ENCODE measurements at places on chromosomes 2 and 18.

DNA sequence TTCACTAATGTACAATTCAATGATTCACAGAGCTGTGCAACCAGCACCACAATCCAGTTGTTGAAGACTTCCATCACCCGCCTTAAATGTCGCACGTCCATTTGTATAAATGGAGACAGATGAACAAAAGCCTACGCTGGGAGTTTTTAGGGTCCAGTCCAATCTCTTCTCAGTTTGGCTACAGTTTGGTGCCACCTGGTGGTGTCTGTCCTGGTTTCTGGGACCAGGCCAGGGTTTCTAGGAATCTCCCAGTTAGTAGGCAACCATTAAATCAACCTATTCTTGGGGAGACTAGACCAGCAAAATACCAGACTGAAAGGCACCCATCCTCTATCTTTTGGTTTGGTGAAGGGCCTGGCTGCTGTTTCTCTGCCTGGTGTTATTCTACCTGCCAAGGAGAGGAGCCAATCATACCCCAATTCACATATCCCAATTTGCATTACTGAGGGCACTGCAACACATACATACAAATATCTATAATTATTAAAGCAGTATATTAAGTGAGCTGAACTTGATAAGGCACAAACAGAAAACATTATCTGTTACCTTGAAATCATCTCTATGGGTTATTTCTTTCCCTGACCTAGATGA, 3.2 kb upstream of the DDX1 start:
- peak; percentile 65 for DNase-seq

DNA sequence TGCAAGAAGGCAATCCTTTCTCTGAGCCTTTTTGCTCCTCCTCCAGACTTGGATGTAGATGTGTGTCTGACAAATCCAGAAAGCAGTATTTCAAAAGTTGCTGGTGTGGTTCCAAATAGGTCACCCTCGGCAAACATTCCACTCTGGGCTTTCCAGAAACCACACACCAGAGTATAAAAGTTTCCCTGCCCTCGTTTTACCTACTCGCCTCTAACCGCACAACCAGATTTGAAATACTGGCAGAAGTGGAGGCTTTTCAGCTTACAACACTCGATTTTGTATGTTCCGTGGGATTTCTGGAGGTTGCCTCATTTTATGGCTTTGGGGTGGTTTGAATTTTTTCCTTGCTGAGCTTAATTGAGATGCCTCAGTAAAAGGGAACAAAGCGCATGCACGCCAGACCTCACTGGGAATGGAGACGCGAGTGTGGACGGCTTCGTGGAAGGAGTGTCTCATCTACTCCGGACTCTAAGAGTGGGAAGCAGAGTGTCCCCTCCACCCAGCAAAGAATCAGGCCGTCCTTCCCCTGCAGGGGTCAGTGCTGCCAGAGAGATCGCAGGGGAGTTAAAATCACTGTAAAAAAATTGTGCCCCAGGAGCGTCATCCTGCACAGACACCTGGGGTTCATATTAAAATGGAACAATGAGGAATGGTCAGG, 44.0 kb upstream of the RPL31 start:
- DNase-seq = no peak

DNA sequence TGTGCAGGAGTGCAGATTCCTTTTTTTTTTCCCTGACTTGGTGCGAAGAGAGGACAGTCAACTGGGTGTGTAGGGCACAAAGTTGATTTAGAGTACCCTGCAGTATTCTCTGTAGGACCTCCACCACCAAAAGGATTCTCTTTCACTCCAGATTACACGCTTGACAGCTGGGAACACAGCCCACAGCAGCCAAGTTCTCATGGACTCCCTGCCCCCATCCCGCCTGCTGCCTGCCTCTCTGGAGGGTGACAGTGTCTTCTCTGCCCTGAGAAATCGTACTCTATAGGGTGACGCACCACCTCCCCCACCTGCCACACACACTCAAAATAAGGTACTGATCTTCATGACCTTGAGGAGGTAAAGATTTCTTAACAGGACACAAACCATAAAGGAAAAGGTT, 26.6 kb upstream of the IHH start:
- DNase-seq = no peak

GRCh38 chr2:240759459-240759858, 60.6 kb downstream of the KIF1A start:
- DNase-seq = no peak

Measured in HuH-7 (cell line).